ENCODE measurements at places on chromosomes 2 and 18. TPM values are rescaled to one million over a fixed set of nuclear protein-coding genes. Genes with fewer than 3 reads are reported as not detected.
A peak's percentile ranks its signal among the peaks of the same experiment; 100 is the strongest.

Gene ANKRD30B
- 1.9 TPM for total RNA-seq

Gene TM4SF20
- total RNA-seq: under 0.01 TPM

Gene ONECUT2
- total RNA-seq: under 0.01 TPM

Gene ACTR1B
- total RNA-seq: 70.4 TPM

Gene DSC1
- total RNA-seq: not detected

Gene GALNT5
- total RNA-seq: 7.7 TPM

Gene AMER3
- not detected for total RNA-seq

Gene LRRTM1
- total RNA-seq: not detected

- DNase-seq: no peak
Observed at GRCh38 chr2:22518641-22519040, 866.3 kb upstream of the KLHL29 start.

DNA sequence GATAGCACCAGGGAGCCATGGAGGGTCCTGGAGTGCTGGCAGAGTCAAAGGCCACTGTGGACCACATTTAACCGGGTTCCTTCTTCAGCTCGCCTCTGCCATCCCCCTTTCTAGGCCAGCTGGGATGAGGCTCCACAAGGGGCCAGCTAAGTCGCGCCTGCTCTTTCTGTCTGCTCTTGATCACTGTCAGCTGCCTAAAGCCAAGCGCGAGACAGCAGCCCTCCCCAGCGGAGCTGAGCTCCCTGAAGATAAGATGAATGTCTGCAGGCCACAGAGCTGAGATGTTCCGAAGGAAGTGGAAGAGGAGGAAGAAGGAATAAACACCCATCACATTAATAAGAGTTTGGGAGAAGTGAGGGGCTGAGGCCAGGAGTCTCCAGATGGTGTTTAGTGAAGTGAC, 99.6 kb downstream of the CELF4 start:
- DNase-seq: no peak

- peak; percentile 88 for DNase-seq
Observed at GRCh38 chr18:23573626-23574431, 12.5 kb downstream of the NPC1 start.

DNA sequence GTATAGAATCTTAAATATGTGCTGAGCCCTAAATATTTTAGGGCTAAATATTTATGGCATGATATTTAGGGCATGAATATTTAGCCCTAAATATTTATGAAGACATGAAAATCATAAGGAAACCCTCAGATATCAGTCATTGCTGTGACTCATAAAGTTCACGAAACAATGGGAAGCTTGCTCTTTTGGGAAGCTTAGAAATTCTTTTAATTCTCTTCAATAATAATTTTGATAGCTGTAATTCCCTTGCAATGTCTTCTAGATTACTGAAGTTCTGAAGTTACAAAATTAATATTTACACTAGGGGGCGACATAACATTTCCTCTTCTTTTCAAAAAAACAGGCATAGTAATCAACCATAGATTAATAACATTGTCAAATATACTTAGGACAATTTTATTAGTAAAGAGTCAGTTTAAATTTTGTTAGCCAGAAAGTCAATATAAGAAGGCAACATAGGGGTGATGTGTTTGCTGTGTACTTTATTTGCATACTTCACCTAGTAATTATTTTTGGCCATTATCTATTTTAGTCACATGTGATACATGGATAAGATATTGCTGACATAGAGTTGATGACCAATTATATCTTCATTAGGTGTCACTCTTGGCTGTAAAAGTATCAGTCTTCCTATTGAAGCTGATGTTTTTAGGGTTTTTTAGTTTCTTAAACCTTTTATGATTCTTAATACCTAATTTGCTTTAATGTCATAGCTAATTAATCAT, 13.2 kb downstream of the ZNF804A start:
- peak; percentile 25 for DNase-seq

DNA sequence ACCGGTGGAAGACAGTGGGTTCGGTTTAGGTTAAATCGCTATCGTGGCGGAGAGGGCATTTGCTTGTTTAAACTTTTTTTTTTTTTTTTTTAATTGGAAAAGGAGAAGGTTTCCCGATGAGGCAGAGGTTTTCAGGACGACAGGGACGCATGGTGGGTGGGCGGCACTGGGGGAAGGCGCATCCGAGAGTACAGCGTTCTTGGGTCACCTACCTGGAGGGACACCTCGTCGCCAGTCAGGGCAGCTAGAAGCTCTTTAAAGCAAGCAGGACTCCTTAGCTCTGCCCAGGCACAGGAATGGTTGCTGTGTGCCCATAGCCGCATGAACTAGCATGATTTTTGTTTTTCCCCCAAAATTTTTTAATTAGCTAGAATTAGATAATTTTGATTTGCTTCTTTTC, 437 bp downstream of the LDLRAD4 start:
- no peak for DNase-seq

DNA sequence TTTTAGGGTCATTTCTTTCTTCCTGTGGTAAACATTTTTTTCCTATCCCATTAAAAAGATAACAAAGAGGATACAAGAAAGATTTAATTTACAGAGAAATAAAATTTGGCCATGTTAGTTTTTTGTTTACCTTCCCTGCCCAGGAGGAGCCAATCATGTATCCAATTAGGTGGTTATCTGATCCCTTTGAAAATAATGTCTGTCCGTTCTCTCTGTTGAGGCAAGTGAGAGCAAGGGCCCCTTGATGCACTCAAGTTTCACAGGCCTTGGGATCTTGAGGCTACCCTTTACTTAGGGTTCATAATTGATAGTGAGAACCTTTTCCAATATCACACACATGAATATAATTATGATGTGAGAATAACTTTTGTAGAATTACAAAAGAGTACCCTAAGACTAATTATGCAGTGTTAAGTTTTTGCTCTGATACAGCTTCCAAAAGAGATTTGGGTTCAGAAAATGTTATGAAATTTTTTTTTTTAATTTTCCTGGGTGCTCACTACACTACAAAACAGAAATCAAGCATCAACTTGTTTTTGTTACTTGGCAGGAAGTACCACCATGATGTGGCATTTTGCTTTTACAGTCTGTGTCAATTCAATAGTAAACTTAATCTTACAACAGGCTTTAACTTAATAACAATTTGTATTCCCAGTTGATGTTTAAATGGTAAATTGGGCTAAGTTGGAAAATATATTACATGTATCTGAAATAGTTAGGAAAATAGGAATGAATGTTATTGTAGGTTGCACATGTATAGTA, 42.0 kb downstream of the AFTPH start:
- no peak for DNase-seq

- peak; percentile 37 for DNase-seq
Observed at GRCh38 chr2:101388232-101388631, 929 bp upstream of the CREG2 start.

- no peak for DNase-seq
Observed at GRCh38 chr2:127051116-127052056, 55.6 kb downstream of the BIN1 start.

GRCh38 chr2:150120326-150120955, 367.0 kb downstream of the RND3 start:
- no peak for DNase-seq

DNA sequence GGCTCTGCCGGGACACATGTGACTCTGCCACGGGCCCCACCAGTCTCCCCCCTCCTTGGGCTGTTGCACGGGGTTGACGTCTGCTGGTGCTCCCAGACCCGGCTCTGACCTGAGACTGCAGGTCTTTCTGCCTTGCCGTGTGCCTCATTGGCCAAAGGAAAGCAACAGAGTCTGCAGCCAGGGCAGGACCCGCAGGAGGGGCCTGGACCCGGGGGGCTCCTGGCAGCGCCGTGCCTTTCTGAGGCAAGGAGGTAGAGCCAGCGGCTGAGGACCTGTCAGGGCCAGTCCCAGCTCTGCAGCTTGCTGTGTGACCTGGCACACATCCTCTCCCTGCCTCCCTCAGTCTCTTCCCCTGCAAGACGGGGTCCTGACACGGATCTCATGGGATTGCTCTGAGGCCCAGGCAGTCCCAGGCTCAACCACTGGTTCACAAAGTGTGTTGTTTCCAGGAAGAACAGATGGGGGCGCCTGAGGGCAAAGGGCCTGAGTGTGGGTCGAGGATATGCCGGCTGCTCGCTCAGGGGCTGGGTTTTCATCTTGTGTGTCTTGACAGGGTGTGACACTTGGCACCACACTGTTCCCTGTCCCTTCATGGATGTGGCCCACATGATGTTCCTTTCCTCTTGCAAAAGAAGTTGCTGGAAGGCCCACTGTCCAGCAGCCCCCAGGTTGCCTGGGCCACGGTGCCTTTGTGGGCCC, 9.0 kb downstream of the CAPN10 start:
- DNase-seq: no peak

- DNase-seq: peak; percentile 81
Observed at GRCh38 chr2:224938651-224939182, 103.6 kb downstream of the DOCK10 start.

DNA sequence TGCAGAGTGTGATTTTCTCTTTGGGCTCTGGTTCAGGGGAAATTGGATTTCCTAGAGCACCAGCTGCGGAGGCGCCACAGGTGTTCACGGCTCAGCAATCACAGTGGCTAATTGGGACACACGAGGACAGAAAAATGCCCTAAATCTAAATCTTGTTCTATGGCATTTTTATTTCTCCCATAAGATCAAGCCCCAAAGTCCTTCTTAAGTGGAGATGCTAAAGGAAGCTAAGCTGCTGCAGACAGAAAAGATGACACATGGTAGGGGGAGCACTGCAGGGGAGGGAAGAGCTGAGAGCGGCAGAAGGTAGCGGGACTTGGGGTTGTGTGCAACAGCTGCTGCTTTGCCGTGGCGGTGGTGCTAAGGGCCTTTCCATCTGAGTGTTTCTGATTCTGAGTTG, 280.6 kb downstream of the MYT1L start:
- no peak for DNase-seq

DNA sequence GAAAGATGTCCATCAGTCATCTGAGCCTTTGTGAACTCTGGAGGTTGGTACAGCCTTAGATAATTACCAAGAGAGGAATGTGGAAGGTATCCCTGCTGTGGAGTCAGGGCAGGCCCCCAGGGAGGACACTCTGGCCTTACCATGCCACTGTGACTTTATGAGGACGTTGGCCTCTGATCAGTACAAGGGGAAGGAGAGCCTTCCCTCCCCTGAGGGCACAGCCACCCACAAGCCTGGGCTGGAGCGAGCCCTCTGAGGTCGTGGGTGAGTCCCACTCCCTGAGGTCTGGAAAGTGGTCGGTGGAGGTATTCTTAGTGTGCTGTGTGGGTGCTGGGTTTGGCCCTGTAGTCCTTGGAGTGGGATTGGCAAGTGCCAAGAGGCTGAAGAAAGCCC, 91.6 kb downstream of the STPG4 start:
- no peak for DNase-seq

- DNase-seq: no peak
Observed at GRCh38 chr2:26590508-26590907, 50.7 kb downstream of the CIB4 start.

DNA sequence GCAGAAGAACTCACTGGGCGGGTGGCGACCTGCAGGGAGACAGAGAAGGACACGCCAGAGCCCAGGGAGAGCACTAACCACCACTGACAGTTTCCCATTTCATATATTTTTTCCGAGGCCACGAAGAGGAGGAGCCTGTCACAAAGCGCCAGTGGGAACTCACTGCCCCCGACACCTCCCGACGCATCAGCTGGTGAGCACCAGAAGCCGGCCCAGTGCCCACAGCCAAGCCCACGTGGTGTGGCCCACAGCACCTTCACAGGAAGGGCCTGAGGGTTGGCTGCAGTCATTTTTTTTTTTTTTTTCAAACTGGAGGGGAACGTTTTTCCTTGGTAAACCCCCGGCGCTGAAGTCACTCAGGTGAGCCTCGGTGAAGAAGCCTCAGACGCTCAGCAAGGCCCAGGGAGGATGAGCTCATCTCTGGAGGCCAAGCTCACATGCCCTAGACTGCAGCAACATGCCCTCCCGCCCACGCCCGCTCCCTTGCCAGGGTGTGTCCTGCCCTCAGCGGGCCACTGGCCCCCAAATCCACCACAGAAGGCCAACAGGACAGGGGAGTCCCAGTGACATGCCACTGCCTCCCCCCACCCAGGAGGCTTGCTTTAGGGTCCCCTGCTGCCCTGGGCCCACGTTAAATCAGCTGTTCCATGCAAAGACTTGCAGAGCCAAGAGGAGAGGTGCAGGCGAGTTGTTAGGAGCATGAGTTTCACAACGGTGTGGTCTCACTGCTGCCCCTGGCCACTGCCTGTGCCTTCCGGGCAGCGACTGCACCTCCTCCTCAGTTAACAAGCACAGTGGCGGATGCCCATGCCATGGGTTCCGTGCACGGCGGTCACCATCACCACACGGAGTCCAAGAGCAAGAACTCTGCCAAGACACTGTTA, 68.1 kb downstream of the PARD6G start:
- no peak for DNase-seq

GRCh38 chr2:12169721-12170120, 423.3 kb downstream of the LPIN1 start:
- peak; percentile 82 for DNase-seq

GRCh38 chr2:232231554-232231953, 147.0 kb upstream of the ALPP start:
- DNase-seq: no peak

DNA sequence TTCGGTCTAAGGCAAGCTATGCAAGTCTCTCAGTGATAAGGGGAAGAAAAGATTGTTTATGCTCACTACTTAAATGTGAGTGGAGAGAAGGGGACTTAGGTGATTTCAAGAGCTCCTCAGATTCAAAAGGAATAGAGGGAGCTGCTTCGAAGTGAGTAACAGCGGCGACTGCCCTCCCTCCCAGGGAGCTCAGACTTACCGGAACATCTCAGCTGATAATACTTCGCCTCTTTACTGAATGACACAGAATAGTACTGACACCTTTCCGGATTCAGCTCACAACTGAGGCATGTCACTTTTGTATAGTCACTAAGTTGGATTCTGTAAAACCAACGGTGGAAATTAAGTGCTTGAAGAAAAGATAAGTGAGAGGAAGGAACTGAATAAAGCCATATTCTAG, 55.5 kb downstream of the DPP4 start:
- no peak for DNase-seq

DNA sequence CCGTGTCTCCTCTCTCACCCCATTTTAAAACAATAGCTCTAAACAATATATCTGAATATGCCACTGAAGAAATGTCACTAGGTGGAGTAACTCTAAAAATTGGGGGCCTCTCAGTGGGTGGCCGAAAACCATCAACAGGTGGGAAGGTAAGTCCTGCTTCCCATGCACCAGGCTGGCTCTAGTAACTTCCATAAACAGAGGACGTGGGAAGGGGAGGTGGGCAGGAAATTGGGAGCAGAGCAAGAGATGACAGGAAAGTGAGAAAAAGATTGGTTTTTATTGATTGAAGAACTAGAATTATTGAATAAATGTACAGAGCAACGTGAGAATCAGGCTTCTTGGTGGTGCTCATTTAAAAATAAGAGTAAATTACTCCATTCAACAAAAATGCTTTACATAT, 170.4 kb downstream of the SOCS6 start:
- DNase-seq: no peak

DNA sequence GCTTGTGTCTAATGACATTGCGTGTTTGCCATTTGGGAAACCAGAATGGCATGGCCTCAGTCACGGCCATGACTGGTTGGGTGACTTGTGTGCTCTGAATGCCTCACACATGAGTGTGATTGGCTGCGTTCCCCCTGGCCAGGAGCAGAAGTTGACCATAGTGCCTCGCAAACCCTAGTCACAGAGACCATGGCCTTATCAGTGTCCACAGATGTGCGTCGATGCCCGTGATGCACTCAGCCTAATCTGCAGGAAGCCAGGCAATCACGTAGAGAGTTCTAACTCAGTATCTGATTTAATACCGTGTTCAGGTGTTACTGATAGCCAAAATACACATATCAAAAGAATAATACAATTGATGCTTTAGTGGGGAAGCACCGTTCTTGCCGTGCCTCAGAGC, 64.0 kb downstream of the BOLA3 start:
- DNase-seq: no peak

GRCh38 chr2:101675512-101675911, 22.0 kb upstream of the MAP4K4 start:
- DNase-seq: no peak
